ENCODE measurements at places on chromosomes 3 and 15.

GRCh38 chr15:45790325-45790943, 155.6 kb downstream of the SQOR start:
- DNase-seq = peak; percentile 32

- DNase-seq = no peak
These were observed 161.8 kb upstream of the CBLB start for GRCh38 chr3:106030627-106030963.

- DNase-seq = no peak
These were observed 85.4 kb downstream of the XXYLT1 start for GRCh38 chr3:195185583-195185982.

GRCh38 chr3:118527514-118528044, 507.1 kb downstream of the IGSF11 start:
- no peak for DNase-seq

DNA sequence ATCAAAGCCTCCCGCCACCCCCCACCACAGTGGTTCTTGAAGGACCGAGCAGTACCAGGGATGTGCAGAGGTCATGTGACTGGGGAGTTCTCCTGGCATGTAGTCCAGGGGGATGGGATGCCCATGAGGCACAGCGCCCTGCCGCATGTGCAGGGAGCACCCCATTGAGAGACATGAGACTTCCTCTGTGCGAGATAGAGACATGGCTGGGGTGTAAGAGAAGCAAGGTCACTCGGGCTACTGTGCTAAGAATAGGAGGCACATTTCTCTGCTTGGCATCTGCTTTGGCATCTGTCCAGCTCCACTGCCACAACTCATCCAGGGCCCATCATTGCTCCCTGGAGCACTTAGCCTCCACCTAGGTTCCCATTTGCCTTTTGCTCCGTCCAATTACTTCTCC, 2.4 kb upstream of the CYP1A1 start:
- no peak for DNase-seq

DNA sequence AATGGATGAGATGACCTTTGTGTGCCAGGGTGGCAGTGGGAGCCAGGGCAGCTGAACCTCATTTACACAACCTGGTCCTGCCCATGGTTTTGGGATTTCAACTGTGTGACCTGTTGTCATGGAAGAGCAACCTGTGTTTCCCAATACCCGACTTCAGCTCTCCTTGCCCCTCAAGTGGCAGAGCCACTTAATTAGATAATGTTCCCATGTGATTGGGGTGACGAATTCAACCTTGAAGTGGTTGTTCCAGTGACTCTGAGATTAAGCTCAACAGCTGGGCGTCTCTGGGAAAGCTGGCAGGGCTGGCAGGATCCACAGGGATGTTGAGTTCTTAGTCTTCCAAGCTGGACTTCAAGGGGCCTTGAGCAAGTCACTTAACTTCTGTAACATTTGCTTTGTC, 71.0 kb downstream of the THSD4 start:
- no peak for DNase-seq

DNA sequence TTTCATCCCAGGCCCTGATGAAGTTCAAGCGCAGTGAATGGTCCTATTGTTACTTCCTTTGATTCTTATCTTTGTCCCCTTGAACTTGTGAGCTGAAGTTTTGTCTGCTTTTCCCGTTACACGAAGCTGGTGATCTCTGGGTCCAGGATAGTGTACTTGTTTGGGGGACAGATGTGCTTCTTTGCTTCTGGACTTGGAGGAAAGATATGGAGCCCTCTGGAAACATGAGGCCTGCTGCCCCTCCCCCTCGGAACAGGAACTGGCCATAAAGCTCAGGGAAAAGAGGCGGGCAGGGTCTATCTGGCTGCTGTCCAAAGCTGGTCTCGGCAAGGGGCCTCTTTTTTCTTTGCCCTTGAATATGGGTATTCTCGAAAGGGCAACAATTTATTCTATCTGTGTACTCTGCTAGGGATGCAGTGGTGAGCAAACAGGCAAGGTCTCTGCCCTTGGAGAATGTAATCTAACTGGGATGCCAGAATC, 47.6 kb downstream of the IDH2 start:
- no peak for DNase-seq

DNA sequence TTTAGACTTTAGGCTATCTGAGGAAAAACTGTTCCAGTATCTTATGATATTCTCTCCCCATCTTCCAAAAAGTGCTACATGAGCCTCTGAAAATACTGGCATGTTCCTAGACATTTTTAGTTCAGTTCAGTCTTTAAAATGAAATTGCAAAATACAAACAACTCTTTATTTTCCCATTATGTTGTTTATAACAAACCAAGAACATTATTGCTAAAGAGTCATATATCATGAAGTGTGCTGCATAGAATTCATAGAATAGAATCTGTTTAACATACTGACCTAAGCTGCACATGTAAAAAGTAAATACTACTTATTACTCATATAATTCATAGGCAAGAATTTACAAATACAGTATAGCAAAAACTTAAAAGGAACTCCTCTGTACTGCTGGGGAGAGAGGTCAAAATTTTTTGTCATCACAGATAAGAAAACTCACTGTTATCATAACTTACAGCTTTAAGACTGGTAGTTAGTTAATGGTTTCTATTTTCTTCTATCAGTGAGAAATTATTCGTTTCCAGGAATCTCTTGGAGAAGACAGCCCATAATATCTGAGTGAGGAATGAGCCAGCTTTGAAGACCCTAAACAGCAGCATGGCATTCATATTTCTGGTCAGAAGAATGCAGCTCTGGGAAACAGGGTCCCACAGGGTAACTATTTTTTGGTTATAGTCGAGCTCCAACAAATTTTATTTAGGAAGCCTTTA, 32.2 kb downstream of the FILIP1L start:
- no peak for DNase-seq

DNA sequence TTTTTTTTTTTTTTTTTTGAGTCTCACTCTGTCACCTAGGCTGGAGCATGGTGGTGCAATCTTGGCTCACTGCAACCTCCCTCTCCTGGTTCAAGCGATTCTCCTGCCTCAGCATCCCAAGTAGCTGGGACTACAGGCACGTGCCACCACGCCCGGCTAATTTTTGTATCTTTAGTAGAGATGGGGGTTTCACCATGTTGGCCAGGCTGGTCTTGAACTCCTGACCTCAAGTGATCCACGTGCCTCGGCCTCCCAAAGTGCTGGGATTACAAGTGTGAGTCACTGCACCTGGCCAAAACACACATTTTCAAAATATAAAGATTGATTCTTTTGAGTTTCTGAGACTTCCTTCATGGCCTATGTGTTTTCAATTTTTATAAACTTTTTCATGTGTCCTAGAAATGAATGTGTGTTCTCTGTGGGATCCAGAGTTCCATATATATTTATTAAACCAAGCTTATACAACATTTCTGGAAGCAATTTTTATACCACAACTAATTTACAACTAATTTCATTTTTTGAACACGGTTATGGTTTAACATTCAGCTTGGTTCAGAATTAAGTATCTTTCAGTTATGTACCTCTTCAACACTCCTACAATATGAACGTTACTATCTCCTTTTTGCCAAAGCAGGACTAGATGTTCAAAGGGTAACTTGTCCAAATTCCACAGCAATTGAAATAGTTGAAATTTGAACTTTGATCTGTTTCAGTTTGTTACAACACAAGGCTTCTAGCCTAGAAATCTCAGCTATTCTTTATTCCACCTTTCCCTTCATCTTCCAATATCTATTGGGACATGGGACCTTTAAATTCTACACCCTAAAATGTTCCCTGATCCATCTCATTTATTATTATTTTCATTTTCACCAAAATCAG, 1.5 kb downstream of the ACAD11 start:
- no peak for DNase-seq

DNA sequence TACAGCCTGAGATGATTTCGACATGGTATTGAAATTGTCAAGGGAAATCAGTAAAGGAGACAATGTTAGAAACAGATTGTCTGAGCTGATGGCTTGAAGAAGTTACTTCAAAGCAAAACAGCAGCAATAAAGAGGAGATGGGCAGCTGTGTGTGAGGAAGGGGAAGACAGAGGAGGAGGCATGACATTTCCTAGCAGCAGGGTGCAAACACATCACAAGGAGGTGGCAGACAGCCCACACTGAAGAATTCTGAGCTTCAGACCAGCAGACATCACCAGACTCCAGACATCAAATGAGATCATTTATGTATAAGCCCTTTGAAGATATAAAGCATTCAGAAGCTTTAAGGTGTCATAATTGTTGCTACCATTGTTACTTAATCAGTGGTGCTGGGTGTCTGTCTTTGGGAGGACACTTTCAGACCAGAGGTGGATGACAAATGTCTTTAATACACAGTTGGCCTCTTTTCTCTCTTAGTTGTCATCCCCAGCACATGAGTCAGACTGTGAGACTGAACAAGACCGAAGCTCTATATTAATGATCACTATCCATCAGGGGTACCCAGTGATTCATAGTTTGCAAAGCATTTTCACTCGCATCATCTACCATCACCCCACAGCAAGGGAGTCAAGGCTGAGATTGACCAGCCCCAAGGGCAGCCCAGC, 203.9 kb downstream of the MINAR1 start:
- no peak for DNase-seq

- DNase-seq = no peak
These were observed 9.6 kb downstream of the VGLL4 start for GRCh38 chr3:11634081-11634635.

- no peak for DNase-seq
These were observed 69.8 kb downstream of the FEM1B start for GRCh38 chr15:68347392-68347791.

- DNase-seq = peak; percentile 83
These were observed at the start of gene NEK10 for GRCh38 chr3:27368831-27369607. Gene NEK10 (minus strand): TSS chr3:27369383. CDS start chr3:27352882, 16,501 bp downstream.

GRCh38 chr3:2908693-2909351, 201.4 kb downstream of the IL5RA start:
- no peak for DNase-seq

DNA sequence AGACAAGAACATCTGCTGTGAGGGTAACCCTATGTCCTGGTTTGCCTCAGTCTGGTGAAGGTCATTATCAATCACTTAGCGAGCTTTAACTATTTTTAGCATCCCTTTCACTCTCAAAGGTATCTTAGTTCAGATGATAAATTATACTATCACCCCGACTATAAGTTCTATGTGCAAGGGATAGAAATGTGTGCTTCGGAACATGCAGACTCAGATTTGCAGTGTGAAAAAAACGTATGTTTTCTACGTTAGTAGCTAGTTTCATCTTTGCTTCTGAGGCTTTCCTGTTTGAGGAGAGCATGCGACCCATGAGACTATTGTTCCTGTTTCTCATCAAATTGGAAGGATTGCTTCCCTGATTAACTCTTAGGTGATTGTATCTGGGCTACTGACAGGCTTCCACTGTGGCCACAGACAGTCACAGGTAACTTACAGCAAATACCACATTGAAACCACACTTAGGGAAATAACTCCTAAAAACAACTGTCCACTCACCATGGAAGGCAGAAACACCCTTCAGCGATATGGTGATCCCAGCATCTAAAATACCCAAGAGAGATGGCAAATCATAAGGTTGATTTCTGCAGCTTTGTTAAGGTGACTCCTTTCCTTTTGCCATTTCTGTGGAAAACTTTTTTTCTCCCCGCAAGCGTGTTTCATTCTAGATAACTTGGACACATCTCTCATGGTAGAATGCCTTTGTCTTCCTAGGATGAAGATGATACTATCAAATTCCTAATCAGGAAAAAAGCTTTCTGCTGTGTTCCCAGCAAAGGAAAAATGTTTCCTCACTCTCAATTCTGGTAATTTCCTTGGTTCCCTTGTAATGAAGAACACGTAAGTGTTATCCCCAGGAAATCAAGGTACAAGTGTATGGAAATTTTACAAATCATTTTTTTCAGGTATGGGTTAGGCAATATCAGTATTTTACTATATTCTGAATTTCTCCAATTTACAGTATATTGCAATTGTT, 5.2 kb downstream of the GCSAM start:
- DNase-seq = peak; percentile 54

- DNase-seq = no peak
These were observed 63.0 kb downstream of the CPN2 start for GRCh38 chr3:194287977-194288706.

DNA sequence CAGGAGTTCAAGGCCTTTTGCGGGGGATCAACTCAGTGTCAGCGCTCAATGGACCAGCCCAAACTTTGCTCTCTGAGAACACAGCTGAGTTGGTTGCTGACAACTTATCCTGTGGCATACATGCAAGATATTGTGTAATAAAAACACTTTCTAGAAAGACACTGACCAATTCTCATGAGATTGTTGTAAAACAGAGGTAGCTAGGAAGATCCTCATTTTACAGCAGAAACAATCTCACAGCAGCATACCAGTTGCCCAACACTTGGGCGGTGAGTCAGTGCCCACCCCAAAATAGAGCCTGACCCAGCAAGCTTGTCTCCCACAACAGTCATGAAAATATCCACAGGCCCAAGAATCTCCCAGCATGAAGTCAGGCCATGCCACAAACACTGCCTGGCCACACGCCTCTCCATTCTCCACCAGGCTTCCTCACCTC, 18.2 kb downstream of the KLHL6 start:
- peak; percentile 97 for DNase-seq

GRCh38 chr3:45477041-45477725, 88.8 kb downstream of the LARS2 start:
- peak; percentile 6 for DNase-seq

GRCh38 chr3:126436826-126437717, 38.6 kb downstream of the ZXDC start:
- no peak for DNase-seq

DNA sequence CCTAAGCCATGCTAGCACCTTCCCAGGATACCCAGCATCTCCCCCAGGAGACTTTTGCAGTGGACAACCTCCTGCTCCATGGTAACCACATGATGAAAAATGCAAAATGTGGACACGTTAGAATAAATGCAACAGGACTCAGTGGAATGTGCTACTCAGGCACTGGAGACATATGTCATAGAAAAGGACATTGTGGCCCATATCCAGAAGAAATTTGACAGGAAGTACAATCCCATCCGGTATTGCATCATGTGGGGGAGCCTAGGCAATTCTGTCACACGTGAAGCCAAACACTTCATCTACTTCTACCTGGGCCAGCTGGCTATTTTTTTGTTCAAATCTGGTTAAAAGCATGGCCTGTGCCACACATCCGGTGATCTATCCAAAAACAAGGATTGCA, 227.2 kb upstream of the GPR149 start:
- DNase-seq = no peak

- no peak for DNase-seq
These were observed 134.4 kb upstream of the DAZL start for GRCh38 chr3:16739541-16740105.

DNA sequence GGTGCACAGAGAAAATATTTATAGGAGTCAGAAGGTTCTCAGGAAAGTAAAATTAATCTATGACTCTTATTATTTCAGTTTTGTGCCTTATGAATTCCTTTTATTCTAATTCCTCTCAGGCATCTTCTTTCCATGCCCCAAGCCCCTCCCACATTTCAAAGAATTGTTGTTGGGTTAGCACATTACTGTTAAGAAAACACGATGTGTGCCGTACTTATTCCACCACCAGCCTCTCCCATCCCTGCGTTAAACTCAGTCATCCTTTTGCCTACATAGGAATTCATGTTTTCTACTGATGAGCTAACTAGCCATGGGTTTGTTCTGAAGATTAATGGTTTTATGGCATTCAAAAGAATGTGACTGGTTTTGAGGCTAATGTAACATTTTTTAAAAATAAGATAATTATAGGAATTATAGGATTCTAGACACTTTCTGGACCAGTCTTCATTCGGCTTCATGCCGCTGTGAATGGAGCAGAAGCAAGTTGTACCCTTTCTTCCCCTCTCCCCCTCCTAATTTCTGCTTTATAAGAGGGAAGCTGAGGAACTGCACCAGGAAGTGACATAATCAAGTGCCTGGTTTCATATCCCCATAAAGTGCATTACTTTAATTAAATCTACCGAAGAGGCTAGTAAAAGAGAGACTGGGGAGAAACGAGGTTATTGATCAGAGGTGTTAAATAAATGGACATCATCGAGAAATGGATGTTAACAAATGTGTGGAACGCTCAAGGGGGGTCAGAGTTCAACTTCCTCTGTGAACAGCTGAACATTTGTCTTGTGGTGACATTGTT, 12.3 kb upstream of the MB21D2 start:
- peak; percentile 65 for DNase-seq

Measured in suppressor macrophage treated with lipopolysaccharide for 4 hours (primary cell).